ENCODE measurements at places on chromosomes 3 and 15. TPM values are rescaled to one million over a fixed set of nuclear protein-coding genes. Genes with fewer than 3 reads are reported as not detected.

Gene RHO
- total RNA-seq = not detected

Gene LRCH3
- 49.7 TPM for total RNA-seq

Gene TM4SF1
- 39.4 TPM for total RNA-seq

Gene FOXL2NB
- 0.29 TPM for total RNA-seq

Gene KY
- total RNA-seq = 0.58 TPM

Gene DZIP1L
- 17.8 TPM for total RNA-seq

Gene GPR156
- total RNA-seq = 0.45 TPM

Gene DIPK2A
- total RNA-seq = 30.3 TPM

Gene SCN11A
- total RNA-seq = 1.4 TPM

Gene APOD
- 0.57 TPM for total RNA-seq

Gene CASR
- 4.4 TPM for total RNA-seq

Gene REC114
- total RNA-seq = not detected

Gene SLC24A5
- 1.3 TPM for total RNA-seq
